NCI-H774 (cell line): ENCODE measurements at places on chromosomes 4 and X.

DNA sequence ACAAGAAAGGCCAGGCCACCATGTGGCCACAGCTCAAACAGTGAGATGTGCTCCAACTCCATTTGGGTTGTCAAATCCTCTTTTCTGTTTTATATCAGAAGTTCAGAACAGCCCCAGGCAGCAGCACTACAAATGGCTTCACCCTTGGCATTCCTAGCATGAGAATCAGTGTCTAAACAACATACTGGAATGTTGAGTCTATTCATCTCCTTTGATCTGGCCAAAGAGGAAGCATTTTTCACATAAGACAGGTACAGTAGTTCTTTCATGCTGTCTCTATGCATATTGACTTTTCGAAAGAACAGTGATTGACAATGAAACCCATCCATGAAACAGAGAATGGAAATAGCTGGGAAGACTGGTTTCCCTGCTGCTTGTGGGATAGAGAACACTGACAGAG lies 289.5 kb downstream of the USP46 start:
- DNase-seq = no peak

DNA sequence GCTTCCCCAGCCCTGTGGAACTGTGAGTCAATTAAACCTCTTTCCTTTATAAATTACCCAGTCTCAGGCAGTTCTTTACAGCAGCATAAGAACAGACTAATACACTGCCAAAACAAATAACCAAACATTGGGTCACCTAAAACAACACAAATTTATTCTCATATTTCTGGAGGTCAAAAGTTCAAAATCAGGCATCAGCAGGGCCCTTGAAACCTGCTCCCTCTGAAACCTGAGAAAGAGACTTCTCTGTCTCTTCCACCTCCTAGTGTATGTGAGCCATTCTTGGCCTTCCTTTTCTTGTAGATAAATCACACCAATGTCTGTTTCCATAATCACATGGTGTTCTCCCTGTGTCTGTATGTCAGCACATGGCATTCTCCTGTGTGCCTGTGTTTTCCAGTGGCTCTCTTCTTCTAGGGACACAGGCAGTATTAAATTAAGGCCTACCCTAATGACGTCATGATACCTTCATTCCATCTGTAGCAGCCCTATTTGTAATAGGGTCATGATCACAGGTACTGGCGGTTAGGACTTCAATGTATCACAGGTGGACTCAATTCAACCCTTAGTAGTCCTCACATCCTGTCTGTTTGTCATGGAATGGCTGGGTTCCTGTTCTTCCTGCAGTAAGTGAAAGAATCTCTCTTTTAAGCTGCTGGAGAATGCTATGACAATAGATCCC lies 147.3 kb upstream of the CLNK start:
- no peak for DNase-seq

DNA sequence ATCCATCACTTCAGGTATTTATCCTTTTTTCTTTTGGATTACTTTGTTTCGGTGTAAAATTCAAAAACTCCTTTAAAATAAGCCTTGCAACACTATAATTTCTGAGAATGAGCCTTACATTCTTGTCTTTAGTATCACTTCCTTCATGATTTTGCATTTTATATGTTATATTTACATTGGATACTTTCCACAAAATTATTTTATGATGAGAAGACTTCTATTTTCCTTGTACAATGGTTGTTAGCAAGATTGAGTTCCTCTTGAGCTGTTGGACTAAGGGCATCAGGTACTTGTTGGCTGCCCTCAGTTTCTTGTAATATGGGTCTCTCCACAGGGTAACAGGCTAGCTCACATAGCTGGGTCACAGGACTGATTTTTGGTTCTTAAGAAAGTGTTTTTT lies 22.7 kb upstream of the HPGDS start:
- no peak for DNase-seq

DNA sequence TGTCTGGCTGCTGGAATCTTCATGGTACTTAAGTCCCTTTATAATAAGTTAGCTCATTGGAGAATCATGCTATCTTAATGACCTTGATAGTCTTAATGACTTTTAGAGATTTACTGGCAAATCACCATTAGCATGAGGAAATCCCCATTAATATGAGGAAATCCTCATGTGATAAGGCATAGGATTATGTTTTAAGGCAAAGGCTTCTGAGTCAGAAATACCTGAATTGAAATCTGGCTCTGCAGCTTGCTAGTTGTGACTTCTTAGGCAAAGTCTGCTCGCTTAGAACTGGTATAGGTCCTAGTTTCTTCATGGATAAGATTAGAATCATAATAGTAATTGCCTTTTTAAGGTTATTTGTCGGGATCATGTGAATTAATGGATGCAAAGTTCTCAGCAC lies 190.2 kb upstream of the BANK1 start:
- DNase-seq = no peak

DNA sequence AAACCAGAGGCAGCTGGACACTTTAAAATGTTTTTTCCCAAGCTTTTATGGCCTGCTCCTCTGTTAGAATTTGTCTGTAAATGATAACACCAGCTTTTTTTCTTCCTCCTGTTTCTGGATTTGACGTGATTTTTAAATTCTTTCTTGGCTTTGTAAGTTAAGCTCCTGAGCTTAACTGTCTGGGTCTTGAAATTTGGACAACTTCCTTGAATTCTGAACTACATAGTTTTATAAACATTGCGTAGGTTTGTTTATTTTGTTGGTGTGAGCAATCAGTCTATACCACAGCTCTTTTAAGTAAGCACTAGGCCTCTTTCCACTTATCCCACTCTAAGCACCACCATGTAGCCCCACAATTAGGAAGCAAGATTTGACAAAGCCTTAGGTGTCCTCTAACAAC lies 144.4 kb upstream of the GUCY1A1 start:
- no peak for DNase-seq

GRCh38 chr4:158610790-158611189 lies 60.9 kb downstream of the C4orf46 start:
- DNase-seq = no peak

DNA sequence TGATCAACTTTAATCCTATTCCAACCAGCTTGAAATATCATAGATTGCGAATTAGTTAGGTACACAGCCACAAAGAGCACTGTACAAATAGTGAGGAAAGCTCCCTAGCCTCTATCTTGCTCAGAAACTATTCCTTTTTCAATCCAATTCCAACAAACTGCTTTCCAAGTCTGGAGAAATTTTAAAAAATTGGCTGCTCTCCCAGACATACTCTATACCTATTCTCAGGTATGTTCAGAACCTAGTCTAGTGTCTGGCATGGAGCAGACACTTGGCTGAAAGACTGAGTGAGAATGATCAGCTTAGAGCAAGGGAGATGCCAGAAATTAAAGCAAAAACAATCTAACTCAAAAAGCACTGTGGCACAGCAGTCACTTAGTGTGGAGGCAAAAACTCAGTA lies 105.9 kb downstream of the SLC10A7 start:
- no peak for DNase-seq

- no peak for DNase-seq
Observed at GRCh38 chr4:79850626-79851025, 222.4 kb downstream of the ANTXR2 start.

- no peak for DNase-seq
Observed at GRCh38 chr4:111678479-111678878, 466.8 kb upstream of the FAM241A start.

GRCh38 chr4:37799941-37800554 lies 26.4 kb upstream of the PGM2 start:
- DNase-seq = no peak

GRCh38 chrX:24055043-24055356 lies 244 bp downstream of the EIF2S3 start:
- no peak for DNase-seq

DNA sequence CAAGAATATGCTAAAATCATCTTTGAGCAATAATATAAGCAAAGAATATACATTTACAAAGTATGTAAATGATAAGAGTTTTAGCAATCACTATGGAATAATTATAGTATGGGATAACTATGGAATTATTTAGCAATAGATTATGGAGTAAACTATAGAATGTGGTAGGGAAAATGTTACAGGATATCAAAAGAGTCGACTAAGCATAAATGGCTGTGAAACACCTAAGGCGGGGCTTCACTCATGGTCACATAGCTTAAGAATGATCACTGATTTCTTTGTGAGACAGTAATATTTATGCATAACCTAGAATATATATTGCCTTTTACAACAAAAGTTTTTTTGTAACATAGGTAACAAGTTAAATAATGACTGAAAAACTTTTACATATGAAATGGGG lies 2049.7 kb downstream of the ARAP2 start:
- no peak for DNase-seq

DNA sequence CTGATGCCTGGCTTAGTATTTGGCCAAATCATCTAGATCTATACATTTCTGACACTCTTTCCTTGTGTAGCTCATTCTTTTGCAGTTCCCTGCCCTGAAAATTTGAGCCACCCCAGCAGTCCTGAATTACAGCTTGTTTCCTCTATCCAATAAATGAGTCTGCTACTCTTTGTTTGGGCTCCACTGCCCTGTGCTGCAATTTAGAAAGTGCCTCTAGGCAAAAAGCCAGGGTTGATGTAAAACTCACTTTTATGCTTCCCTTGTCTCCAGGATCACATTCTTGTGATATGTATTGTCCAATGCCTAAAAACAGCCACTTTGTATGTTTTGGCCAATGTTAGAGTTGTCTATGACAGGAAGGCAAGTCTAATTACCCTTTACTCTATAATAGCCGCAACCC lies 101.7 kb upstream of the MAP3K15 start:
- DNase-seq = no peak
